Mesothelial cell of epicardium (in vitro differentiated cells): ENCODE measurements at places on chromosomes 2 and 18.

DNA sequence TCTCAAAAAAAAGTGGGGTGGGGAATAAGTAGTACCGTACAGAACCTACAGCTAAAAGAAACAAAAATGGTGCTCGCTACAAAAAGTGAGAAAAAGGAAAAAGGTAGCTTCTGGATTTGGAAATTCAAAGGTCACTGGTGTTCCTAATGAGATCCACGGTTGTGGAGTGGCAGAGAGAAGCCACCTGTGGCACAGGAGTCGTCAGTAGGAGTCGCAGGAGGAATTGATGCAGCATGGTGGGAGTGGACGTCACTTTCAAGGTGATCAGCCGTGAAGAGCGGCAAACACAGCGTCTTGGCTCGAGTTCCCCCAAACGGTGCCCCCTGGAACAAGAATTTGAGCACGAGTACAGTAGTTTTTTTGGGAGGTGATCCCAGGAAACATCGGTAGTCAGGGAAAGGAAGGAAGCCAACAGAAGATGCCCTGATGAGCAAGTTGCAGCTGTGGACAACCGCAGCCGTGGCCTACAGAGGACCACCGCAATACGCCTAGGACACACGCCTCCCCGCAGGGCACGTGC is 1.4 kb upstream of the TTL start:
- no peaks in the 10 kb centered on the region for H3K36me3 ChIP-seq
- DNase-seq: no peak
- H3K4me1 ChIP-seq: peaks cover 21% of the 10 kb centered on the region
- H3K4me3 ChIP-seq: peak overlapping the region; percentile 94
- H3K27me3 ChIP-seq: no peaks in the 10 kb centered on the region
- peak overlapping the region; percentile 57 for H3K27ac ChIP-seq

DNA sequence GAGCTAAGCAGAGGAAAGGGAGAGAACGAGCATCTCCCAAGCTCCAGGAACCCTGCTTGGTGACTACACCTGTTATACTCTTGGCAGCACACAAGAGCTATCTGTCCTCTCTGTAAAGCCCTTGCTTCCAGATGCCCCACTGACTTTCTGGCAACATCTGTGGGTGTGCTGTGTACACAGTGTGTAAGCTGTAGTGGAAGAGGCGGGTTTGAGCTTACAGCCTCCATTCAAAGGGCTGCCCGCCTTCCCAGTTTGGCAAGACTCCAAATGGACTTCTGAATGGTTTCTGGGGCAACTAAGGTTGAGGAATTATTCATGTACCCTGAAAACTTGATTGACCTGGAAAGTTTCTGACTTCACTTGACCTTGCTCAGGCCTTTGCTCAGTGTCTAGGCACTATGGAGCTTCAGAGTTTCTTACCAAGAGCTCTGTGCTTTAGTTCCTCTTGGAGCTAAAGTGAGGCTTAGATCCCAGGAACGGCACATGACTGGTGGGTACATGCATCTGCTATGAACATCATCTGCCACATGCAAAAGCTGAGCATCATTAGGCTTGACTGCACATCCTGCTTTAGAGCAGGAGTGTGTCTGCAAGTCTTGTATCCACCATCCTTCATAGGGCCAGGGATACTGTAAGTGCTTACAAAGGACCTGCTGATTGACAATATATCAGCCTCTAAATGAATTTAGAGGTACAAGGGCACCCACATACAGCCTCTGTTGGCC is 290.9 kb upstream of the SIX2 start:
- no peaks in the 10 kb centered on the region for H3K36me3 ChIP-seq
- no peak overlapping the region for H3K4me3 ChIP-seq
- H3K27me3 ChIP-seq: peaks cover 40% of the 10 kb centered on the region
- no peak for DNase-seq
- H3K4me1 ChIP-seq: peaks cover 6% of the 10 kb centered on the region
- H3K27ac ChIP-seq: no peak overlapping the region

GRCh38 chr2:226981791-226982326 is 146.0 kb downstream of the RHBDD1 start:
- H3K27ac ChIP-seq: peak overlapping the region; percentile 61
- no peak overlapping the region for H3K4me3 ChIP-seq
- H3K4me1 ChIP-seq: peaks cover 34% of the 10 kb centered on the region
- no peaks in the 10 kb centered on the region for H3K36me3 ChIP-seq

DNA sequence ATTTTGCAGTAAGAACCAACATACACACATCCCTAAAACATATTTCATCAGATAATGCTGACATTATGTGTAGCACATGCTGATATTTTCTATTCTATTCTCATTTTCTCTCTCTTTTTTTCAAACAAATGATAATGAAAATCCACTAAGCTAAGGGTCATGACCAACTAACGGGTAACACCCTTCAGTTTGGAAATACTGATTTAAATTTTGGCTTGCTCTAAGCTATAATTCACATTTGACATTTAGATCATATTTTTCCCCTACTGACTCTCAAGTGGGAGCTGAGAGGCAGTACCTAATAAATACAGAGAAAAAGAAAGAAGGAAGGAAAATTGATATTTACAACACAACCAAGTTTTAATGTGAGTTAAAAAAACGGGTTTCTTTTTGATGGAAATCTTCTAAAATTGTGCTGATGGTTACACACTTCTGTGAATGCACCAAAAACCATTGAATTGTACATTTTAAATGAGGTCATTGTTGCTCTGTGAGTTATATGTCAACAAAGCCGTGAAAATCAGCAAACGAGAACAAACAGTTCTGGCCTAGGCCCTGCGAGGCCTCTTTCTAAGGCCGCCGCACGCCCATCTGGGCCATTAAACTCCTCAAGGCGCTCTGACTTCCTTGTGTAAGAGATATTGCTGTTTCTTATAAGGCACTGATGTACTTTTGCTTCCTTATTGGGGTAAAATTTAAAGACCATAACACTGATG is 124.2 kb downstream of the GALR1 start:
- no peaks in the 10 kb centered on the region for H3K36me3 ChIP-seq
- H3K4me3 ChIP-seq: no peak overlapping the region
- no peak overlapping the region for H3K27ac ChIP-seq
- no peak for DNase-seq
- H3K27me3 ChIP-seq: no peaks in the 10 kb centered on the region

DNA sequence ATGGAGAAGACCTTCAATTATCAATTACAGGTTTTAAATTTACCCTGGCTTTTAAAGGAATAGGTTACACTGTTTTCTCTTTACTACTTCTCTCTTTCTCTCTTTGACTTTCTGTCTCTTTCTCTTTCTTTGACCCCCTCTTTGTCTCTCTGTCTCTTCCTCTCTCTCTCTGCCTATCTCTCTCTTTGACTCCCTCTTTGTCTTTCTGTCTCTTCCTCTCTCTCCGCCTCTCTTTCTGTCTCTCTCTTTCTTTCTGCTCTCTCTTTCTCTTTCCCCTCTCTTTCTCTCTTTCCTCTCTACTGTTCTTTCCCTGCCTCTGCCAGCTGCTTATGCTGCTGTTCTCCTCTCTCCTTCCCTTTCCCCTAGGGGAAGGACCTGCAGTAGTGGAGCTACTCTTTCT is 175.7 kb downstream of the MTCL1 start:
- peaks cover 8% of the 10 kb centered on the region for H3K36me3 ChIP-seq
- no peak overlapping the region for H3K4me3 ChIP-seq
- no peaks in the 10 kb centered on the region for H3K27me3 ChIP-seq
- no peak overlapping the region for H3K27ac ChIP-seq
- peaks cover 4% of the 10 kb centered on the region for H3K4me1 ChIP-seq
- no peak for DNase-seq

DNA sequence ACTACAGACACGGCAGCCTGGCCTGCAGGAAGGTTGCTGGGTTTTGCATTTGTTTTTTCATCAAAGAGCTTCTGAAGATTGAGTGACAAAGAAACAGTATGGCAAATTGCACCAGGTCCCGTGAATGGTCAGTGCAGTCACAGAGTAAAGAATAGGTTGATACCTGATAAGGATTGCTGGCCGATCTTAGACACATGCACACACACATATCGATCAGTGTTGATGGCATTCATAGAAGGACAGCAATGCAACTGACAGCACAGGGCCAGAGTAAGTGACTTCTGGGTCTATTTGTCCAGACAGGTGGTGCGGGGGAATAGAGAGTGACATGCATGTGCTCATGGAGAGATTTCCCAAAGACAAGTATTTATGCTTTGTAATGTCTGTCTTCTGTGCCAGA is 42.8 kb downstream of the NRP2 start:
- DNase-seq: no peak
- peaks cover 27% of the 10 kb centered on the region for H3K4me1 ChIP-seq
- H3K36me3 ChIP-seq: peaks cover 18% of the 10 kb centered on the region
- no peak overlapping the region for H3K4me3 ChIP-seq
- H3K27ac ChIP-seq: no peak overlapping the region

GRCh38 chr18:79259218-79259617 is 136.5 kb upstream of the NFATC1 start:
- H3K4me3 ChIP-seq: no peak overlapping the region
- no peaks in the 10 kb centered on the region for H3K4me1 ChIP-seq
- no peak overlapping the region for H3K27ac ChIP-seq
- H3K36me3 ChIP-seq: peaks cover 15% of the 10 kb centered on the region
